CD4-positive, alpha-beta T cell treated with Interleukin-4 for 4 hours (primary cell): ENCODE measurements at places on chromosomes 5 and 9.
A peak's percentile ranks its signal among the peaks of the same experiment; 100 is the strongest.

GRCh38 chr5:139076111-139076510 is 122.1 kb downstream of the SIL1 start:
- no peak for DNase-seq

- DNase-seq, result no peak
Observed at GRCh38 chr9:86924206-86924605, 23.1 kb downstream of the GAS1 start.

DNA sequence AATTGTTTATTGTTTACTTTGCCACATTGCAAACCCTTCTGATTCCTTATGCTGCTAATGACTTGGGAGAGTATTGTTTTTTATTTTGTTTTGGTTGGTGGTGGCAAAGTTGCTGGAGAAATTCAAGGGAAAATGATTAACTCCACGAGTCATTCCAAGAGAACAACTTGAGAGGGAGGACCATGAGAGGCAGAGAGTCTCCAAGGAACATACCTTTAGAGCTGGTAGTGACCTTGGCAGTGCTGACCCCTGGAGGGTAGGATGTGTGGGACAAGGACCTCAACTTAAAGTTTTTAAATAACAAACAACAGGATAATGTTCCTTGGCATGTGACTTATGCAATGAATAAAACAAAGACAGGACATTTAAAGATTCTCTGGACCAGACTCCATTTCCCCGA is 139.7 kb downstream of the LRRC70 start:
- no peak for DNase-seq

GRCh38 chr5:99059685-99060084 is 130.9 kb upstream of the CHD1 start:
- DNase-seq, result no peak

DNA sequence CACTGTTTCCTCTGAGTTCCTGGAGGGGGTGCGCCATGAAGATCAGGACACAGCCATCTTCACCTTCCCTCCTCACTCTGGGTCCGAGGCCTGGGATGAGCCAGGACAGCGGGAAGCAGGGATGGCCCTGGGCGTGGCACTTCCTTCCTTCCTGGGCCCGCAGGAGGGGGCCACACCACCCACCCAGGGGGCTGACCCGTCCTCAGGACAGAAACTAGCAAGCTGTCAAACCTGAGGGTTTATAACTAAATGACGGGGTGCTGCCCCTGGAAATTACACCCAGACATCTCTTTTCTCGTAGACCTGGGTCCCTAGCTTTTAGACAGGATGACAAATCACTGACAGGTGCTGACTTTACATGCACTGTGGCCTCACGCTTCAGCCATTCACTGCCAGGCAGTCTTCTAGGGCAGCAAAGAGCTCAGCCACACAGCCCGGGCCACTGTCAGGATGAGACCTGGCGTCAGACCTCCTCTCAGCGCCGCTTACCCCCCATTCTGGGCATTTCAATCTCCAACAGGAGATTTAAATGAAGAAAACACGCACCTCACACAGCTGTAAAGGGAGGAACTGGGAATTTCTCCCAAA is 8.1 kb downstream of the FCN2 start:
- DNase-seq, result no peak

DNA sequence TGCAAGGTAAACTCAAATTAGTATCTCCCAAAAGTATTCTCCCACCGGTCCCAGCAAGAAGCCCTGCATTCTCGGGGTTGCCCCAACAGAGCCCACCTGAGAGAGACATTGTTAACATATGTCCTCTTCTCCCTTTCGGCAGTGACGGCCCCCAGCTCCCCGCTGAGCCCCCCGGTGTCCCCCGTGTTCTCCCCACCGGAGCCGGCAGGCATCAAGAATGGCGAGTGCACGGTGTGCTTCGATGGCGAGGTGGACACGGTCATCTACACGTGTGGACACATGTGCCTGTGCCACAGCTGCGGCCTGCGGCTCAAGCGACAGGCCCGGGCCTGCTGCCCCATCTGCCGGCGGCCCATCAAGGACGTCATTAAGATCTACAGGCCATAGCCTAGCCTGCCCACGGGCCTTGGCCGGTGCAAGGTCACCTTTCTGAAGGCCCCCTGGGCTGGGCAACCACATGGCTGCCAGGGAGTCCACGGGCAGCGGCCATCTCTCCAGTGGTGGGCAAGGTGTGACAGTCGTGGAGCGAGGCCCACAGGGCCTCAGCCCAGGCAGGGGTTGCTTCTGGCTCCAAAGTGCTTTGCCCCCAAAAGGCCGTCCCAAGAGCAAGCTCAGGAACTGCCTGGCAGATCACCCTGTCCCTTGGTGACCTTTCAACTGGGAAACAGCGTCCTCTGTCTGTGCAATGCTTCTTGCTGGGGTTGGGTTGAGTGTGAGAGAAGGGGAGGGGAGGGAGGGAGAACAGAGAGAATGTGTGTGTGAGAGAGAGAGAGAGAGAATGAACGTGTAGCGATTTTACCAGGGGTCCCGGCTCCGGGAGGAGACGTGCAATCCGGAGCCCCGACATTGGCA is 45.7 kb downstream of the NEURL1B start:
- no peak for DNase-seq

- no peak for DNase-seq
Observed at GRCh38 chr5:38471709-38472108, 84.7 kb downstream of the LIFR start.

DNA sequence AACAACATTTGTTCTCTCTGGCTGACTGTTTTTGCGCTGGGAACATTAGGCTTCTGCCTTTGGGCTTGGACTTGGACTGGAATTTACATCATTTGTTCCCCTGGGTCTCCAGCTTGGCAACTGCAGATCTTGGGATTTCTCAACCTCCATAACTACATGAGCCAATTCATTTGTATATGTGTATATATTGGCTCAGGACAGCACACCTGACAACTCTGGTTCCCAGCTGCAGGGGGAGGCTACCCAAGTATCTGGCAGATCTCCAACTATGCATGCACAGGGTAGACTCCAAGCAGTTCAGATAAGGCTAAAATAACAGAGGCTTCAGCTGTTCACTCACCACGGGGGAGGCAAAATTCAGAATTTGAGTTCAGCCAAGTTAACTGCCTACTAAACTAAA is 31.6 kb upstream of the F2RL1 start:
- no peak for DNase-seq

DNA sequence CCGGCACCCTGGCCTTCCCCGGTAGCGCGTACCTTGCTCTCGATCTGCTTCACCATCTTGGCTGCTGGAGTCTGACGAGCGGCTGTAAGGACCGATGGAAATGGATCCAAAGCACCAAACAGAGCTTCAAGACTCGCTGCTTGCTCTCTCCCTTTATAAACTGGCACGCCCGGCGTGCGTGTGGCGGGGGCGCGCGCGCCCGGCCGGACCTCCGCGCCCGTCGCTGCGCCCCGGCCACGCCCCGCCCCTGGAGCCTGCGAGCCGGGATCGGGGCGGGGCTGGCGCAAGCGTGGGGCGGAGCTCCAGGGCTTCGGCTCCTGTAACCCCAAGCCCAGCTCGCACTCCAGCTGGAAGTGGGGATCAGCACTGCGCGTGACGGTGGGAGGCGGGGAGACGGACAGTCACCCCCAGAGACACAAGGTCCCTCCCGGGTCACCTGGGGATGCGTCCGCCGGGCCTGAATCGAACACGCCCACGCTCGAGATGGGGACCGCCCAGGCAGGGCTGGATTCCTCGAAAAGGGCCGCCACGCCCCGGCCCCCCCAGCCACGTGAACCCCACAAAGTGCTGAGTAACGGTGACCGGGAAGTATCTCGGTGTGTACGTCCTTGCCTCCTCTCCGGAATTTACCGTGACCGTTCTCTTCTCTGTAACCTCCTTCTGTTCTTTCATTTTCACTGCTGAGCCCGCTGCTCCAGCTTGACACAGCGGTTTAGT is at the start of gene TXN:
TXN (minus strand) TSS at position 128 of the 717 bp plus-strand sequence; CDS start at position 56, 72 bp downstream.
- peak; percentile 81 for DNase-seq

DNA sequence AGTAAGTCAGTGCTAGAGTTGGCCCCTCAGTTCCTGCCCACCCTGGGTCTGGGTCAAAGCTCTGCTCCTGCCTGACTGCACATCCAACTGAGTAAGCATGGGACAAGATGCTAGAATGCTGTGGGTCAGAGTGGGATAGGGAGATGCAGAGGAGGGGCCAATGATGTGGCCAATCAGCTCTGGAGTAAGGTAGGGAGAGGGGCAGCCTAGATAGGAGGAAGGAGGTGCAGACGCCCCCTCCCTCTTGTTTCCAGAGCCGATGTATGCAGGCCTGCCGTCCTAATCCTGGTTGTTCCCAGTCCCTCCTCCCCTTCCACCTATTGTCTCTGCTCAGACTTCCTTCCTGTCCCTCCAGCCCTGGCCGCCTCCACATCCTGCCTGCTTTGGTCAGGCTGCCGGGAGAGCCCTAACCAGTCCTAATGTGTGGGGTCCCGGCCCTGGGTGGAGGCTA is 1.3 kb downstream of the ARAP3 start:
- DNase-seq, result no peak

- DNase-seq, result no peak
Observed at GRCh38 chr9:101037430-101037829, 8.9 kb downstream of the PLPPR1 start.
